Ecto neural progenitor cell (in vitro differentiated cells): ENCODE measurements at places on chromosomes 5 and 9.

DNA sequence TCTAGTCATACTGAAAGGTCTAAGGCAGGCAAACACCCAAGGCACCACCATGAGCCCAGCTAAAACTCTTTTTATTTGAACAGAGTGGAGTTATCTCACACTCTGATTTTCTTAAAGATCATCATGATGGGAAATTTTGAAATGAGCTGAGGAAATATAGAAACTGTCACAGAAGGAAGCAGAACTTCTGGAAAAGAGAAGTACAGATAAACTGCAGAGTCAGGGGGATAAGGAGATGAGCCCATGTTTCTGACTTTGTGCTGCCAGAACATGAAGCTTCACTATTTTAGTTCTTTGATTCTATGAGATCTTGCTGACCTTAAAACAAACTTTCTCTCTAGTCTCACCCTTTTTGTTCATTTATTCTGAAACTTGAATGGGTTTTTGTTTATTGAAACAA, 406.5 kb upstream of the EDIL3 start:
- no peak for DNase-seq

DNA sequence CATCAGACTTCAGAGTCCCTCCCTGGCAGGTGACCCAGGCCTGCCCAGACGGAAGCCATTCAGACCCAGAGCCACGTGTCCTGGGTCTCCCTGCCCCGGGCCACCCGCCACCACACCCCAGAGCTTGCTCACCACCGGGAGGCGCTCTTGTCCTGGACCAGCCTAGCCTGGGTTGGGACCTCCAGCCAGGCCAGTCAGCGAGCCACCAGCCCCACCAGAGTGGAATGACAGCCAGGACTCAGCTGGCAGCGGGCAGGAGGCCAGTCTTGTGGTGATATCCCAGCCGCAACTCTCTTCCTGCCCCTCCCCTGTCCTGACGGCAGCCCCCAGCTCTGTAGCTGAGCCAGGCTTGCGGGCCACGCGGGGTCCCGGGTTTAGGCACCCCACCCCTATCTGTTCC, 1.7 kb upstream of the PTGDS start:
- no peak for DNase-seq

- DNase-seq: peak; percentile 74
These were observed 43.9 kb downstream of the CRB2 start for GRCh38 chr9:123399803-123400378.

DNA sequence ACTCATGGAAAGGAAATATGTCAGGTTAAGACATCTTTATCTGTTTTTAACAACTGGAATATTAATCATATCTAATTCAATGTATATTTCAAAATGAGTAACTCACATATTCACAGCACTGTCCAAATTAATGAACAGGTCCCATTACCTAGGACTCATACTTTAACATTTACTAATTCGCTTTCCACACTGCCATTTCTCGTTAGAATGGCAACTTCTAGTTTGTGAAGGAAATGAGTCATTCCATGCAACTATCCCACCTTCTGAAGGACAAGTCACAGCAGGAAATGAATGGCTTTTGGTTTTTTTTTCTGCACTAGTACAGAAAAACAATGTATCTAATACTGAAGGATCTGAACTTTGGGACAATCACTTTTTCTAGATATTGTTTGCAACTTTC, 24.6 kb upstream of the IFNK start:
- no peak for DNase-seq

GRCh38 chr9:14547245-14548060, 145.8 kb downstream of the ZDHHC21 start:
- DNase-seq: no peak

GRCh38 chr9:106403081-106403480, 459.9 kb upstream of the ZNF462 start:
- no peak for DNase-seq

GRCh38 chr5:107468276-107468675, 202.5 kb downstream of the EFNA5 start:
- no peak for DNase-seq

GRCh38 chr9:74534841-74535240, 37.7 kb downstream of the RORB start:
- no peak for DNase-seq

GRCh38 chr9:113210815-113211214, 10.3 kb downstream of the FKBP15 start:
- no peak for DNase-seq

GRCh38 chr9:113837334-113837733, 38.8 kb upstream of the ZNF618 start:
- DNase-seq: no peak

DNA sequence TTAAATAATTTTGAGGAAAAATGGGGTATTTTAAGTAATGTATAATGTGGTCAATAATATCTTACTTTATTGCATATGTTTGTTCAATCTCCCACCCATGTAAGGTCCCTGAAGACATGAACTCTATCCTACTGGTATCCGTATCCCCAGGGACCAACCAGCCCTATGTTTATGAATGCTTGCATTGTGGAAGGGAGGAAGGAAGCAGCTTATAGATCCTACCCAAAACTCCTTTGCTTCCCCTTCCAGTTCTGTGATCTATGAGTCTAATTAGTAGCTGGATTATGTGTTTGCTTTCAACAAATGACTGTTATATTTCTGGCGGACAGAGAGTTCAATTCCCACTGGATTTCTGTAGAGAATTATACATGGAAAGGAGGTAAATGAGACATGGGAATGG, 45.6 kb downstream of the CNTRL start:
- DNase-seq: no peak

GRCh38 chr9:78831726-78832125, 534.8 kb downstream of the PSAT1 start:
- DNase-seq: no peak

DNA sequence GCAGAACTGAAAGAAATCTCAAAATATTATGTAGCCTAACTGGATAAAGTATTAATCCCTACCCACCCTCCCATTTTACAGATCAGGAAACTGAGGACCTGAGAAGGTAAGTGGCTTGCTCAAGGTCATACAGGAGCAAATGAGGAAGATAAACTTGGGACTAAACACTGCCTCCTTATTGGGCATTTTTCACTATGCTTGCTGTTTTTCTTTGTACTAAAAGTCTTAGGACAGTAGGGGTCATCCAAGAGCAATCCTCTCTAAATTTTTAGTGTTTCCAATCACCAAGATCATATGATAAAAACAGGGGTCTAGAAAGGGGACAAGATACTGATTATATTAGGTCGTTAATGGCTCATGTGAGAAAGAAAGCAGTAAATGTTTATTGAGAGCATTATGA, 80.8 kb downstream of the RORB start:
- no peak for DNase-seq

DNA sequence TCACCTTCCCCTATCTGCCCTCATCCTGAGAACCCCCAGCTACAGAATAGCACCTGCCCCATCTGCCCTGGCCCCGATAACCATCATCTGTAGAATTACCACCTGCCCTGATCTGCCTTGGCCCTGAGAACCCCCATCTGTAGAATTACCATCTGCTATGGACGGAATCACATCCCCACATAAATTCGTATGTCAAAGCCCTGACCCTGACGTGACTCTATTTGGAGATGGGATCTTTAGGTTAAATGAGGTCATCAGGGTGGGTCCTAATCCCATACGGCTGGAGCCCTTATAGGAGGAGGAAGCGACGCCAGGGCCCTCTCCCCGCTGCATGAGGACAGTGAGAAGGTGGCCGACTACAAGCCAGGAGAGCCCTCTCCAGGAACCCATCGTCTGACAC, 32.6 kb downstream of the SARDH start:
- no peak for DNase-seq

- no peak for DNase-seq
These were observed 1280.6 kb upstream of the ACO1 start for GRCh38 chr9:31103836-31104235.

DNA sequence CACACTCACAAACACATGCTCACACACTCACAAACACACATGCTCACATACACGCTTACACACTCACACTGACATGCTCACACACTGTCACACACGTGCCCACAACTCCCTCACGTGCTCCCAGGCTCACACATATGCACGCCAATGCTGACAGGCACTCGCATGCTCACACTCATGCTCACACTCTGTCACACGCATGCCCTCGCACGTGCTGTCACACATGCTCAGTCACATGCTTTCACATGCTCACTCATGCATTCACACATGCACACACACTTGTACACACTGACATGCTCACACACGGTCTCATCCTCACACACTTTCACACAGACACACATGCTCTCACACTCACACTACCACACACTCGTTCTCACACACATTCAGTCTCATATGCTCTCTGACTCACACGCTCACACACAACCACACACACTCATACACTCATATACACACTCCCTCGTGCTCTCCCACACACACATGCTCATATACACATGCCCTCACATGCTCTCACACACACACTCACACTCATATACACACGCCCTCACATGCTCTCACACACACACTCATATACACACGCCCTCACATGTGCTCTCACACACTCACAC, 10.3 kb downstream of the CCDC187 start:
- DNase-seq: no peak

DNA sequence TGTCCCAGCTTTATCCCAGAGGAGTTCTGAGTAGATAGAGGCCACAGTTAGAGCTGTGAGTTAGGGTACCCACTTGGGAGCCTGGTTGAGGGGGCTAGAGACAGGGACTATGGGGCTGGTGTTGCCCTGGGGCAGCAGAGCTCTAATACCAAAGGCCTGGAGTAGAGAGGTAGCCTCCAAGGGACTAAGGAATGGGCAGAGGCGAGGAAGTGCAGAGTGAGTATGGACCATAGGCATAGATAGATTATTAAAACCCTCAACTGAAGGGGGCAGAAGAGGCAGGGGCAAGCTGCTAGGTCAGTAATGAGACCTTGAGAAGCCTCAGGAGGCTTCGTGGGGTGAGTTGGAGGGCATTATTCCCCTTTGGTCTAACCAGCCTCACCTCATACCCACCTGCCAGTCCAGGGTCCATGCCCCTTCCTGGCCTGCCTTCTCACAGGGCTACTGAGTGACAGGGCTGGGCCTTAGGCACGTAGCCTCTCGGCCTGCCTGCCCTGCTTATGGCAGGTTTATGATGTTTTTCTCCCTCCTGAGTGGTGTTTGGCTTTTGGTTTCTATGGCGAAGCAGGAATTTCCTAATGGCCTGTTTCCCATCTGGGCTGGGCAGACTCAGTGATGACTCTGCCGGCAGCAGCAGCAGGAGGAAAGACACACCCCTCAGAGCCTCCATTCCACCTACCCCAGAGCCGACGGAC, 8.0 kb downstream of the PDLIM4 start:
- peak; percentile 42 for DNase-seq

DNA sequence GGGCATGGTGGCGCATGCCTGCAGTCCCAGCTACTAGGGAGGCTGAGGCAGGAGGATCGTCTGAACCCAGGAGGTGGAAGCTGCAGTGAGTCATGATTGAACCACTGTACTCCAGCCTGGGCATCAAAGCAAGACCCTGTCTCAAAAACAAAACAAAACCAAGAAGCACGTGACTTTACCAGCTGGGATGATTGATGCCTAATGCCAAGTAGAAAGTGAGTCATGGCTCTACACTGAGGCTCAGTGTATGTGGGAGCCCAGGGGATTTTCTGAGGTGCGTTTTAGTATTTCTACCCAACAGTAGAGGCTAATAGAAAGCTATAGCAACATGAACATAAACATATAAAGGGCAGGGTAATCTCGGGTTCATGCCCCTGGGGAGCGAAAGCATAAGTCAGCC, 13.9 kb upstream of the BRD3OS start:
- DNase-seq: no peak

GRCh38 chr5:6583049-6583880, 49.6 kb downstream of the NSUN2 start:
- DNase-seq: peak; percentile 72

GRCh38 chr9:91341258-91341746, 20.4 kb downstream of the AUH start:
- DNase-seq: no peak

DNA sequence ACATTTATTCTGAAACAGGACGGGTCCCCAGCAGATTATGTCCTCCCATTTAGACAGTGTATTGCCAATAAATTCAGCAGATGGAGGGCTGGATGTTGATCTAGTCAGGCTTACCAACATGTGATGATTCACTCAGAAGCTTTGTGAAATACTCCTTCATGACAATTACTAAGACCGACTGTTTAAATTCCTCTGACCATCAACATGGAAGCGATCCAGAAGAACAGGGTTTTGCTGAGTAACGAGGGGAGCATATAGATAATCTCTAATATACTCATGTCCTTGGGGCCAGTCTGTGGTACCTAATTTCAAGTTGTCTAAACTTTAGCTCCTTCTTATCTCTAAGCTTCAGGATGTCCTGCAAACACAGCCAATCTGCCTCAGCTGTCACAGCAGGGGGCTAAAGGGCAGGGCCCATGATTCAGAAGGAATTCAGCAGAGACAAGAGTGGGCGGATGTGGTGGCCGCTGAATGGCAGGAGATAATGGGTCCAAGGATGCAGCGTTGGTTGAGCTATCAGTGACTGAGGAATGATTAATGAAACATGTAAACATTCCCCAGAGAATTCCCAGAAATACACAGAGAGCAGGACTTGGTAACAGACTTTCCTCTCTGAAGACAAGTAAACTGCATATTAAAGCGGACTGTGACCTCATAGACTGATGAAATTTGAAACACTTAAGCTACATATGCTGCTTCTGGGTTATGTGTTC, 109.4 kb downstream of the ANKRD55 start:
- DNase-seq: peak; percentile 74

DNA sequence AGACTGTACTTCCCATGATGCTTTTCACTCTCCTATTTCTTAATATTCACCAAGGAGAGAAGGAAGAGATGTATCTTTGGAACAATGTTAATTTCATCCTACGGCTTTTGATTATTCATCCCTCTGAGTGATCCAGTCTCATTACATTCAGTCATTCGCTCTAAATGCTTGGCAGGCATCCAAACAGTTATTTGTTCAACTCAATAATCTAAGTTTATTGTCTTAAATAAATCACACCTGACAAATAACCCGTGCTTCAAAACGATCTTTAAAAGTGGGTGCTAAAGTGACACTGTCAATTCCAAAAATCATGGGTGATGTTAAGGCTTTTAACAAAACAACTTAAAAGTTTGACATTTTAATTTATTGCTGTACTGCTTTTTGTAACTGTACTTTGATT, 233.1 kb downstream of the RASEF start:
- no peak for DNase-seq

- DNase-seq: no peak
These were observed 107.8 kb downstream of the PSD2 start for GRCh38 chr5:139903450-139903794.

- DNase-seq: no peak
These were observed 150.5 kb downstream of the YTHDC2 start for GRCh38 chr5:113663879-113664541.

- peak; percentile 93 for DNase-seq
These were observed 1.4 kb downstream of the ATOSB start for GRCh38 chr9:35114113-35114839.
